NCI-H345 (cell line): ENCODE measurements at places on chromosomes 13 and 19.
A peak's percentile ranks its signal among the peaks of the same experiment; 100 is the strongest.

GRCh38 chr13:52155177-52155576 is 4.2 kb downstream of the NEK3 start:
- no peak for DNase-seq

GRCh38 chr19:51065221-51065960 is 499 bp upstream of the KLK13 start:
- DNase-seq = no peak

DNA sequence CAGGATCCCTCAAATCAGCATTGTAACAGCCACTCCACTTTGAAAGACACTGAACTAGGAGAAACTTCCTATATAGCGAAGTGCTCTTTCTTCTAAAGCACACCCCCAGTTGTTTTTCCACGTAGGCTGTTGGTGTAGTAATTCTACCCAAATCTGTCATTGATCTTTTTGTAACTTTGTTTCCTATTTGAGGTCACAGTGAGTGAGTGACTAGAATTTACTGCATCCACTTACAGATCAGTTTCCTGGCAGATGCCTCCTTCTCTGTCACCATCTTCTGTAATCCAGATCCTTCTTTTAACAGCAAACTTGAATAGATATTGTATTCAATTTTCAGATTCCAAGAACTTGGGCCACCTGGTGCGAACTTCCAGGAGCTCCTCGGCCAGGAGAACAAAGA is 15.3 kb downstream of the ZAR1L start:
- no peak for DNase-seq

DNA sequence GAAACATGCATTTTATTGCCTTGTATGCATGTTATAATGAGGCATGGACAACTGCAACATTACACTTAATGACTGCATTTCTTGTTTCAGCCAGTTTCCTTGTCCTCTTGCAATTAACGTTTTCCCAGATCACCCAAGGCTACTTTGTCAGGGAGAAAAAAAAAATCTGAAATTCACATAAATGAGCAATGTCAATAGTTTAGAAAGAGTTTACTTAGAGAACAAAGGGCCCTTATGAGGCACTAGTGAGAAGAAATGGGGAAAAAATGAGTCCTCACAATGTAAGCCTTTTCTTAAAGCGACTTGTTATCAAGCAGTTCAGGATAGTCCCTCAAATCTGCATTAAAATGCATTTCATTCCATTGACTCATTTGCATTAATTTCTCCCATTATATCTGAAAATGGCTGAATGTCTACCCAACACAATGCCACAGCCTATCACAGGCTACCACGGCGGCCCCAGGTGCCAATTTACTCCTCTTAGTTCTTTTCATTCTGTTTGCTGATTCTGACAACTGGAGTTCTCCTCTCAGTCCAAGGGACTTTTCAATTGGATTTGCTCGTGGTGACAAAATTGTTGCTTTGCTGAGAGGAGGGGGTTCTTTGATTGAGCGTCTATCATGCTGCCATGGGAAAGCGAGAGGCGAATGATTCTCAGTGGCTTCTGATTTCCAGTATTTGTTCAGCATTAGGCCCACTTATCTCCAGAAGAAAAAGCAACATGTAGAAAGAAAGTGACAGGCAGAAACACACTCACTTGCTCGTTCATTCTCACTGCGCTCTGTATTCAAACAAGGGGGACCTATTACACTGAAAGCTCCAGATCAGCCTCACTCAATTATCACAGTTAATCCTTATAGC is 107.1 kb downstream of the DACH1 start:
- DNase-seq = peak; percentile 29

DNA sequence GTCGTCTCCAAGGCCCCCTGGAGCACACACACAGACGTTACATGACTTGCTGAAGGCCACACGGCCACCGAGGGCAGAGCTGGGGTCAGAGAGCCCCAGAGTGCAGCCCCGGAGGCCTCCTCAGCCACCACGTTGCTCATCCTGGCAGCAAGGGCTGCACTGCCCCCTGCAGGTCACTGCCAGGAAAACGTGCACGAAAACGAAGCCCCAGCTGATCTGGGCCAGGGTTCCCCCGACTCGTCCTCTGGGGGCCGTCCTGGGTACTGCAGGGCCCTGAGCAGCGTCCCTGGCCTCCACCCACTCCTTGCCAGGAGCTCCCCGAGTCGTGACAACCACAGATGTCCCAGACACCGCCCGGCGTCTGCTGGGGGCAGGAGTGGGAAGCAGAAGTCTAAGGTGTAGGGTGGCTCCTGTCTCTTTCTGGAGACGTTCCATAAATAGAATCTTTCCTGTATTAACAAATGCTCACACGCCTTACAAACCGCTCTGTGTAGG is 3.4 kb downstream of the TPGS1 start:
- DNase-seq = peak; percentile 90

- DNase-seq = no peak
Observed at GRCh38 chr19:31303262-31303815, 45.9 kb downstream of the TSHZ3 start.

- DNase-seq = peak; percentile 76
Observed at GRCh38 chr13:57624565-57625435, 6.7 kb upstream of the PCDH17 start.

- DNase-seq = peak; percentile 16
Observed at GRCh38 chr13:70623239-70623638, 515.0 kb upstream of the KLHL1 start.

DNA sequence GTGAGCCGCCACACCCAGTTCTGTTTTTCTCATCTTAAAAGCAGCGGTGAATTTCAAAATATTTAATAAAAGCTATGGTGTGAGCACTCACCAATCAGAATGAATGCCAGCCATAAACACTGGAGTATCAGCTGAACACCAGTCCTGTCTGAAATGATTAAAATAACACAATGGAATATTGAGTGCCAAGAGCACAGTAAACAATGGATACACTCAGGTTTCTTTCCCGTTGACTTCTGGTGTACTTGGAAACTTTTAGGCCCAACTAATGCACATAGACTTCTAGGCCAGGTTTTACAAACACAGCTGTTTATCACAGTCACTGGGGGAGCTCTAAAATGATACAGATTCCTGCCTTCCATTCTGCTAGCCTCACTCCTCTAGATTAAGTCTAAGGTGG is 68.3 kb downstream of the SLC6A16 start:
- DNase-seq = no peak
